DMS153 (cell line): ENCODE measurements at places on chromosomes 5 and 9.

- peak; percentile 97 for DNase-seq
Measured at GRCh38 chr9:73869264-73869663, 627.9 kb upstream of the RORB start.

- no peak for DNase-seq
Measured at GRCh38 chr5:53167836-53168235, 58.3 kb upstream of the MOCS2 start.

DNA sequence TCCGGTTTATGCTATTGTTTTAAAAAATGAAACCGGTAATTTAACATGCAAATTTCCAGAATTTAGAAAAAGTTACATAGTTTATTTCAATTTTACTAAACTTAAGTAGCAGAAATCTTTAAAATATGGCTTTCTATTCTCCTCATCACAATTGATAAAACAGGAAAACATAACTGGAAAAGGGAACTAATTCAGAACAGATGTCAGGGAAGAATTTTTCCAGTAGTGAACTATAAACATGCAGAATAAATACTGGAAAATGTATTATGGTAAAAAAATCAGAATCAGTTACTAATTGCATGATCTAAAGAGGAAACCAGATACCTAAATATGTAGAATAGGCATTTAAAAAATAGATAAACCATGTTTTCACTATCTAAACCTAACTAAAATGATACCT, 7.3 kb upstream of the NR4A3 start:
- DNase-seq: no peak

DNA sequence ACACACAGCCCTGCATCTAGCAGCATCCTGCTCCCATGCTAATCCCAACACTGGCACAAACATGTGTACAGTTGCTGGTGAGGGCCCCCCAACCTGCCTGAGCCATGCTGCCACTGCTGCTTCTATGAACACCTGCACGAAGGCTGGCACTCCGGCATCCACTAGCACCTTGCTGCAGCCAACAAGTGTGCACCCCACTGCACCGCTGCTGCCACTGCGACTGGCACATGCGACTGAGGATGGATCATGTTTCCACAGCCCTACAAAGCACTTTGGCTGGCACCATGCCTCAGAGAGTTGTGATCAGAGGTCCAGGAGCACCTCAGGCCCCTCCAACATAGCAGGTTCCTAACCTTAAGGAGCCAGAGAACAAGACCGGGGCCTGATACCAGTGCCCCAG, 7.8 kb upstream of the PDCD1LG2 start:
- no peak for DNase-seq

DNA sequence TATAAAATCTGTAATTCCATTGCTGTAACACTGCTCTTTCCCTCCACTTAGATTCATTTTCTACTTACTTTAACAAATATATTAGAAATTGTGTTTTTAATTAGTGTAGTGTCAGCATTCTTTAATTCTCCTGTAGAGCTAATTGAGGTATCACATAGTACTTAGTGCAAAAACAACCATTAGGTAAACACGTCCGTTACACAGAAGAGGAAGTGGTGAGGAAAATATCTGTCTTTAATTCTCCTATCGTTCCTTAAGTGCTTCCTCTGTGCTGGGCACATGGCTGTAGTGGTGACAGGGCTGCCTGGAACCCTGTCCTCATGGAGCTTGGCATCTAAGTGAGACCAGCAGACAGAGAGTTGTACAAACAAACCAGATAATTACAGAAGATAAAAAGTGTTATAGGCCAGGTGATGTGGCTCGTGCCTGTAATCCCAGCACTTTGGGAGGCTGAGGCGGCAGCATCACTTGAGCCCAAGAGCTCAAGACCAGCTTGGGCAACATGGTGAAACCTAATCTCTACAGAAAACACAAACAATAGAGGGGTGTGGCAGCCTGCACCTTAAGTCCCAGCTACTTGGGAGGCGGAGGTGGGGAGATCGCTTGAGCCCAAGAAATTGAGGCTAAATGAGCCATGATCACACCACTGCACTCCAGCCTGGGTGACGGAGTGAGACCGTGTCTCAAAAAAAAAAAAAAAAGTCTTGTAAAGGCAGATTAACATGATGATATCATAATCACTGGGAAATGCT, 36.4 kb downstream of the PARP8 start:
- DNase-seq: no peak

GRCh38 chr9:7921545-7922197, 122.1 kb upstream of the DMAC1 start:
- no peak for DNase-seq

- DNase-seq: no peak
Measured at GRCh38 chr9:98442114-98442513, 186.7 kb upstream of the TBC1D2 start.

DNA sequence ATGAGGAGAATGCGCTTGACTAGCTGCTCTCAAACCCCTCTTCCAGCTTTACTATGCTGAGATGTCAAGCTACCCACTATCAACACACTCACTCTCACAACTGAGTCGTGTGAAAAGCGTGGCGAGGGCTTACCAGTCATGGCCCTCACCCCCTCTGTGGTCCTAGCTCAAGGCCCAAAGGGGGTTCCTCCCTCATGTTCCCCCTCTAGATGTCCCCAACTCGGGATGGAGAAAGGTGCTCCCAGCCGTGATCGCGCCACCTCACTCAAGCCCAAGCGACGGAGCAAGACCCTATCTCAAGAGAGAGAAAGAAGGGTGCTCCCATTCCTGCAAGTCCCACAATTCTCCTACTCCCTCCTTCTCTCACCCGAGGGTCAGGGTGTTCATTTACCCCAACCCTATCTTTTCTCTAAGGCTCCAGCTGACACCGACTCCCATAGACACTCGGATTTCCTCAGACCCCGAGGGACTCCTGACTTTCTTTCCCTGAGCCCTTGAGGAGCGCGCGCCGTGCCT, 559 bp downstream of the SLC38A9 start:
- DNase-seq: no peak

DNA sequence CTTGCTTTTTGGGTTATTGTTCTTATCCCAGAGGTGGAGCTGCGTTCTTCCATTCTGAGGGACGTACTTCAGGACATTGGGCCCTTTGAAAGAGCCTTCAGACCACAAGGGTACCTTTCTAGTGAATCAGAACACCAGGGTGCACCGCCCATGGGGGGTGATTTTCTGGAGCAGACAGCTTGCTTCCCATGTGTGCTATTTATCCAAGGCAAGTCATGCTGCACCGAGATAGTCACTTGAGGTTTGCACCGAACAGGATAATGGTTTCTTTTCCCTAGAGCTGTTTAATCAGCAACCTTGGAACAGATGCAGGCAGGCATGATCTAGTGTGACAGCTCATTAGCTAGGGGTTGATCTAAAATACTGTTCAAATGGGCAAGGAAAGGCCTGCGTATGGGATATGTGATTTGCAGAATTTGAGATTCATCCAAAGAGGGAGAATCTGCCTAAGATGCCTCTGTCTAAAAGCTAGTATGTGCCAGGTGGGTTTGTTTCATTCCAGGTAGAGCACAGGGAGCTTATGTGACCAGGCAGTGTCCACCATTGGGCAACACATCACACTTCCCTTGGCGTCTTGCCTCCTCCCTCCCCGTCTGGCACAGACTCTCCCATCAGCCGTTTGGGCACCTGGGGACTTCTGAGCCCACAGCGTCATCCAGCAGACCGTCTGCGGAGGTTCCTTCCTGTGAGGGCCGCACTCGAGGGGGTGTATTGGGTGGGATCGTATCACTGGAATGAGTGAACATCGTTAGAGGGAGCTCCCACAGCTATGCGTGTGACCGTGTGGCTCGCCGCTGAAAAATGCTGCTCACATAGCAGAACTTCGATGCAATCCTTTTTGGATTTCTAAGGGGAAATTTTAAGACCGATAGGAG, 23.0 kb downstream of the ABL1 start:
- no peak for DNase-seq

- DNase-seq: no peak
Measured at GRCh38 chr5:9468060-9468388, 77.9 kb downstream of the SEMA5A start.
